ENCODE measurements at places on chromosomes 6 and 20.

DNA sequence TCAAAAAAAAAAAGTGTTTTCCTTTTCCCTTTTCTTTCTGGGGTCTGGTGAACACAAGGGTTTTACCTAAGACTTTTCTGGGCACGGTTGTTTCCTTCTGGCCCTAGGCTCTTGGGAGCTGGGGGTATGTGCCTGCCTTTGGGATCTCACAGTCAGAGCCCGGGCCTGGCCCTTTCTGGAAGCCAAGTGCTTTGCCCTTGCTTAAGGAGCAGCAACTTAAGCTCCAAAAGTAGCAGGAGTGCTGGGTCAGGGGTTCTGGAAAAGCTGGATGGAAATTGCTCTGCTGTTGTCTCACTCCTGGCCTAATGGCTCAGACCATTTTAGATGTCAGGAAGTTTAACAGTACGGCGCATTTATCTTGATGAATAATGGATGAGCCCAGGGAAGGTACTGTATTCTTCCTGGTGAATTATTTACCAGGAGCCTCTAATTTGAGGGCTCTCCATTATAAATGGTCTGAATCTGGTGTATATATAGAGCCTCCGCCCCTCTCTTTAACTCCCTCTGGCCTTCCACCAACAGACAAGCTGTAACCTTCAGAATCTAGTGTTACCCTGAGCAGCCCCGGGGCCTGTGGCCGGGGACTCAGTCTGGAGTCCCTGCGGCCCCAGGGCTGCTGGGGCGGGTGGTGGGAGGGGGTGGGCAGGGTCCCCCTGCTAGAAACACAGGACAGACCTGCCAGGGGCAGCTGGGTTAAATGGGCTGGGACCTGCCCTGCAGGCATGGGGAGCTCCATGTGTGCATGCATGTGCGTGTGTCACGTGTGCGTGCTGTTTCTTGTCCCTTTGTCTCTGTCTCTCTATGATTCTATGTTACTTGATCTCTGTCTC, 37.5 kb downstream of the PTK7 start:
- peak; percentile 51 for DNase-seq

DNA sequence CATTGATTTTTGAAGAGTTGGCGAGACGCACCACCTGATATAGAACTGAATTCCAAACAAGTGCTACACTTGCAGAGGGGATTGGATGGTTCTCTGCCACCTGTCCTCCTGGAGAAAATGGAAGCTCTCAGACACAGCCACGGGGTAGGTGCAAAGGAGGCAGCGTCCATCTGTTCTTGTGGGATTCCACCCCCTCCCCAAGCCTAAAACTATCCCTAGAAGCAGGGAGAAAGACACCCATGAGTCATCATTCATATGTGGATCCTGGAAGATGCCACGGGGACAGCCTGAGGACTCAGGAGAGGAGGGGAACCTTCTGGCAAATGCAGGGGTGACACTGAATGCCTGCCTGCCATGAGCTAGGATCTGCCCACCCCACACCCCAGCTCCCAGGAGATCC, 171.3 kb upstream of the CST7 start:
- DNase-seq, result no peak

DNA sequence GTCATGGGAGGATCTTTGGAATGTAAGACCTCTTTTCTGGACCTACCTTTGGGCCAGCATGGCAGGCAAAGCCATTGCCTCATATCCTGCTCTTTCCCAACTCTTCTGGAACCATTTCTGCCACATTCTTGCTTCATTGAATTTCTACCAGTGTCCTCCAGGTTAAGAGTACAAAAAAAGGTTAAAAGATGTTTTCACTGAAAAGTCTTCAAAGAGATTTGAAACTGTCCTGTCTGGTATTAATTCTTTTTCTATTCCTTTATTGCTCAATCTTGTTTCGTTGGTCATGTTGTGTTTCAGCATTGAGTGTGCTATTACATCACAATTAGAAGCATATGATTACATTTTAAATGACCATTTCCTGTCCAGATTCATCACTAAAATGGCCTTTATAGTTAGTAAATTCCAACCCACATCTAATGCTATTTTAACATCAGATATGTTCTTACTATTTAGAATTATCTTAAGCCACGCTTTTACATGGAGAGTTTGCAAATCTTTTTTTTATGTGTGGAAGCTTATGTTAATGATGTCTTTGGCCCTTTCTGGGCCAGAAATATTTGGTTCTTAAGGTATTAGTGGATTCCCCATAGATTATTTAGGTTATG, 450.9 kb downstream of the GJA1 start:
- peak; percentile 71 for DNase-seq

- no peak for DNase-seq
Observed at GRCh38 chr6:318243-318890, 26.1 kb downstream of the DUSP22 start.

DNA sequence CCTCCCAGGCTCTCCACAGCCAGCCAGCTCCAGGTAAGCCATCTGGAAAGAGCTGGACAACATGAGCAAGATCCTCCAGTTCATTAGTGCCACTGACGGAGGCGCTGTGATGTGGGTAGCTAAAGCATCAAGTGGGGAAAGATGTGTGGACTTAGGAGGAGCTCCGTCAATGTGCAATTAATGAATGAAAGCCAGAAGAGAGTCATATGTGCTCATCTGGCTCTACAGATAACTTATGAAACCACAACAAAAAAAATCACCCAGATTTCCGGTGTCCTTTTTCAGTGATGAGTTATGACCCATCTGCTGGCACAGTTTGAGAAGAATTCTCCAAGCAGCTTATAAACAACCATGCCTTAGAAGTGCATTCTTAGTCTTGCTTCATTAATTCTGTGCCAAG, 311.7 kb upstream of the PLCB4 start:
- DNase-seq, result peak; percentile 90

- no peak for DNase-seq
Observed at GRCh38 chr6:170250455-170250854, 40.4 kb downstream of the DLL1 start.

DNA sequence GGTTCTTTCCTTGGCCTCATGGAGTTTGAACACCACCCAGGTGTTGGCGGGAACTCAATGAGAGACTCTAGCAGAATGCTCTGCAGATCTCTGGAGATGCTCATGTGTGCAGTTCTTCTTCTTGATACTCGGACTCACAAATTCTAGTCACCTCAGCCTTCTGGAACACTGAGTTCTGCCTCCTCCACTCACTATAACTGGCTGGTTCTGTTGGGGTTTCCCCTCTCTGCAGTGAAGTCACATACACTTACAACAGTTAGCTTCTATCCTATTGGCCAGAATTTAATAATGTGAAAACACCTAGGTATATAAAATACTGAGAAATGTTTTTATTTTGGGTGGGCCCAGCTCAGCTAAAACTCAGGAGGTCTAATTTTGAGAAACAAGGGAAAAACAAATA, 109.6 kb upstream of the HIVEP1 start:
- no peak for DNase-seq

GRCh38 chr6:20433929-20434328, 32.2 kb downstream of the E2F3 start:
- DNase-seq, result peak; percentile 27

DNA sequence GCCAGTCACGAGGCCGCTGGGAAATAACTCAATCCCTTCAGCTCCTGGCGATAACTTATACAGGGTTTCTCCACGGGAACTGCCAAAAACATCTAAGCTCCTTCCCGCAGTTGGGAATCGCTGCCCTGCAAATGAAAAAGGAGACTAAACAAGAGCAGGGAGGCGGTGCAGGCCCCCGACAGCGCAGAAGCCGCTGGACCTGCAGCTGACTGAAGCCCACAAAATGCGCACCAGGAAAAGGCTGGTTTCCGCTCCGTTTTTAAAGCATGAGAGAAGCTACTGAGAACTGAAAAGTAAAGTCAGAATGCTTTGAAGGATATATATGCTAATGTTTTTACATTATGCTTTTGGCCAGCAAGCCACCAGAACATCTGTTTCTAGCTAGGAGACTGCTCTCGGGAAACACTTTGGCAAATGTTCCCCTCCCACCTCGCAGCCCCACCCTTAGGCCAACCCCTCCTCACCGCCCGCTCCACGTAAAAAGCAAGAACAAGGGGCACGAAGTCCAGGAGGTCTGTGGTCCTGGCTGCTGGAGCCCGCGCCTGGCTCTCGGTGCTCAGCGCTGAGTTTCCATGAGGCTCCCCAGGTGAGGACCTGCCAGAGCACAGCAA, 90.5 kb downstream of the SOD2 start:
- peak; percentile 28 for DNase-seq

All from fibroblast of skin of abdomen (primary cell).